K562 (cell line): ENCODE measurements at places on chromosomes 5 and 9. TPM values are rescaled to one million over a fixed set of nuclear protein-coding genes. Genes with fewer than 3 reads are reported as not detected.

GRCh38 chr5:135100011-135100410 lies 66.0 kb upstream of the PITX1 start:
- no peak for DNase-seq

- no peak for DNase-seq
Measured at GRCh38 chr5:159992566-159992965, 16.4 kb upstream of the TTC1 start.

- no peak for DNase-seq
Measured at GRCh38 chr5:98780390-98780789, 6.9 kb downstream of the RGMB start.

GRCh38 chr9:4489562-4489918 lies 728 bp upstream of the SLC1A1 start:
- no peak for DNase-seq

GRCh38 chr5:153941265-153941664 lies 97.4 kb downstream of the FAM114A2 start:
- DNase-seq: no peak

Gene LMX1B
- not detected in 2 replicates for total RNA-seq
